Mesendoderm (in vitro differentiated cells): ENCODE measurements at places on chromosomes 3 and 15.

GRCh38 chr3:141178551-141178950 is 53.1 kb upstream of the PXYLP1 start:
- DNase-seq: no peak
- H3K36me3 ChIP-seq: no peaks in the 10 kb centered on the region
- H3K27me3 ChIP-seq: no peaks in the 10 kb centered on the region
- H3K4me3 ChIP-seq: no peak overlapping the region

GRCh38 chr3:128825117-128825725 is 54.2 kb upstream of the ACAD9 start:
- H3K36me3 ChIP-seq: no peaks in the 10 kb centered on the region
- H3K4me3 ChIP-seq: no peak overlapping the region
- no peak overlapping the region for H3K27ac ChIP-seq
- no peaks in the 10 kb centered on the region for H3K4me1 ChIP-seq
- no peak for DNase-seq

- no peak overlapping the region for H3K27ac ChIP-seq
- no peak for DNase-seq
- H3K4me1 ChIP-seq: peaks cover 2% of the 10 kb centered on the region
- no peaks in the 10 kb centered on the region for H3K36me3 ChIP-seq
- H3K27me3 ChIP-seq: no peaks in the 10 kb centered on the region
Measured at GRCh38 chr3:51947215-51947900, 5.2 kb downstream of the PARP3 start.

DNA sequence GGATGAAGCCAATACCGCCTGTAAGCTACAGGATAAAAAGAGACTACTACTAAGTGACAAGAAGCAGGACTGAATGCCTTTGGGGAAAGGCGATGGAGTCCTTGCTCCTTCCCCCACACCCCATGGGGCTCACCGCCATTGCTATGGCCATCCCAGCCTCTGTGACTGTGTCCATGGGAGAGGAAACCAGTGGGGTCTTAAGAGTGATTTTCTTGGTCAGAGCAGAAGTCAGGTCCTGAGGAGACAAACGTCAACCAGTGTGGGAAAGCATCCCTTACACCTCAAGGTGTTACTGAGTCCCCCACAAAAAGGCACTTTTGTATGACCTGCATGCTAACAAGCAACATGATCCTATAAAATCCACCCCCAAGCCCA is 913 bp downstream of the IMPDH2 start:
- no peak overlapping the region for H3K27ac ChIP-seq
- no peaks in the 10 kb centered on the region for H3K27me3 ChIP-seq
- peaks cover 10% of the 10 kb centered on the region for H3K4me1 ChIP-seq

- no peaks in the 10 kb centered on the region for H3K27me3 ChIP-seq
- peak; percentile 44 for DNase-seq
- H3K4me3 ChIP-seq: no peak overlapping the region
- no peaks in the 10 kb centered on the region for H3K36me3 ChIP-seq
- H3K4me1 ChIP-seq: no peaks in the 10 kb centered on the region
- no peak overlapping the region for H3K27ac ChIP-seq
Measured at GRCh38 chr3:7875925-7876324, 625.7 kb upstream of the LMCD1 start.

GRCh38 chr3:14864131-14864530 is 45.4 kb downstream of the FGD5 start:
- no peaks in the 10 kb centered on the region for H3K27me3 ChIP-seq
- H3K27ac ChIP-seq: no peak overlapping the region
- H3K4me3 ChIP-seq: no peak overlapping the region
- DNase-seq: no peak
- H3K36me3 ChIP-seq: no peaks in the 10 kb centered on the region

- H3K4me3 ChIP-seq: no peak overlapping the region
- no peak for DNase-seq
- no peaks in the 10 kb centered on the region for H3K4me1 ChIP-seq
- H3K27me3 ChIP-seq: no peaks in the 10 kb centered on the region
- no peaks in the 10 kb centered on the region for H3K36me3 ChIP-seq
Measured at GRCh38 chr3:162443376-162443775, 946.8 kb downstream of the OTOL1 start.

DNA sequence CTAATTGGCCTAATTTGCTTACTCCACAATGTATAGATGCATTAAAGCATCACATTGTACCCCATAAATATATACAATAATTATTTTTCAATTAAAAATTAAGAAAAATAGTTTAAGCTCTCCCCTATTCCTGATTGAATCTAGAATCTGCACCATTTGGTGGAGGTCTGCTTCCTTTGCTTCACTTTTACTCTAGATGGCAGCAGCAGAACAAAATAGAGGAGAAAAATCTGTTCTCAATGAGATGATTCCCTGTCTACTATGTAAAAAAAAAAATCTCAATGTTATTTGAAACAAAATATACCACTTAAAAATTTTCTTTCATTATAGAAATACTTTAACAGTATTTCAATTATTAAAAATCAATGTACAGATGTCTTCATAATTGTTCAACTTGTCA is 109.6 kb upstream of the FXR1 start:
- H3K4me1 ChIP-seq: no peaks in the 10 kb centered on the region
- peak; percentile 39 for DNase-seq
- no peaks in the 10 kb centered on the region for H3K36me3 ChIP-seq
- no peaks in the 10 kb centered on the region for H3K27me3 ChIP-seq
- no peak overlapping the region for H3K4me3 ChIP-seq

DNA sequence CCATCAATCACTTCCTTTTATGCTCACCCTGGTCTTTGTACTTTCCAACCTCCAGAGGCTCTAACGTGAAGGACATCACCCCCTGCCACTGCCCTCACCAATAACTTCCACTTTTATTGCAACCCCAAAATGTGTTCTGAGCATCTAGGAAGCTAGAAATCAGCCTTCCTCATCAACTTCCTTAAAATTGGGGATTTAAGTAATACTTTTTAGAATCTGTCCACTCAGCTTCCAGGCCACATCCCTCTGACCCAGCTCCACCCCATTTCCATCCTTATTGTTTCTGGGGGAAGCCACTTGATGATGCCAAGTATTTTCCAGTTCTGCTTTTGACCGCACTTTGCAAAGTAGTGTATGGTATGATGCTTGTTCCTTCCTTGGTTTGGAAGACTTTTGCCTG is 73.5 kb upstream of the XCR1 start:
- no peak overlapping the region for H3K4me3 ChIP-seq
- H3K4me1 ChIP-seq: no peaks in the 10 kb centered on the region
- no peak overlapping the region for H3K27ac ChIP-seq
- DNase-seq: no peak

DNA sequence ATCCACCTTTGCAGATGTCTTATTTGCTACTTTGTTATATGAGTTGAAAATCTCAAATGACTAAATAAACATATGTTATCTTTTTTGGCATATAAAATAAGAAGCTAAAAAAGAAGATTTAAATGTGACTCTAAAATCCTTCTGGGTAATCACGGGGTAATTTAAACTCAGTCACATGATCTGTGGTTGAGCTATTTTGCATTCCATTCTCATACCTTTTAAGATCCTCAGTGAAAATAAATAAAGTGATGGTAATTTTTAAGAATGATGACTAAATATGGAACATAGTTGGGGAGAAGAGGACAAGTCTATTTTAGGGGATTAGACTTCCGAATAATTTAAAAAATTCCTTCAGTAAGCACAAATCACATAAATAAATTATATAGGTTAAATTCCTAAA is 1076.8 kb downstream of the TUSC7 start:
- no peak for DNase-seq
- H3K27me3 ChIP-seq: no peaks in the 10 kb centered on the region
- H3K4me1 ChIP-seq: no peaks in the 10 kb centered on the region
- no peak overlapping the region for H3K27ac ChIP-seq
- no peaks in the 10 kb centered on the region for H3K36me3 ChIP-seq

- H3K27me3 ChIP-seq: no peaks in the 10 kb centered on the region
- H3K36me3 ChIP-seq: no peaks in the 10 kb centered on the region
- no peak overlapping the region for H3K4me3 ChIP-seq
Measured at GRCh38 chr3:182045736-182046135, 334.0 kb downstream of the SOX2 start.
